Neural crest cell (in vitro differentiated cells): ENCODE measurements at places on chromosomes 3 and 15. TPM values are rescaled to one million over a fixed set of nuclear protein-coding genes. Genes with fewer than 3 reads are reported as not detected.

The SCN11A gene
- 0.48 and 0.63 TPM in 2 replicates for total RNA-seq

The ZMYND10 gene
- total RNA-seq, result 2.3 and 2.5 TPM in 2 replicates

The SH2D7 gene
- not detected in 2 replicates for total RNA-seq

GRCh38 chr3:59922192-59922591 lies 872.4 kb upstream of the CFAP20DC start:
- H3K27ac ChIP-seq, result no peak overlapping the region
- H3K36me3 ChIP-seq, result no peaks in the 10 kb centered on the region
- H3K4me3 ChIP-seq, result no peak overlapping the region
- no peak for DNase-seq

DNA sequence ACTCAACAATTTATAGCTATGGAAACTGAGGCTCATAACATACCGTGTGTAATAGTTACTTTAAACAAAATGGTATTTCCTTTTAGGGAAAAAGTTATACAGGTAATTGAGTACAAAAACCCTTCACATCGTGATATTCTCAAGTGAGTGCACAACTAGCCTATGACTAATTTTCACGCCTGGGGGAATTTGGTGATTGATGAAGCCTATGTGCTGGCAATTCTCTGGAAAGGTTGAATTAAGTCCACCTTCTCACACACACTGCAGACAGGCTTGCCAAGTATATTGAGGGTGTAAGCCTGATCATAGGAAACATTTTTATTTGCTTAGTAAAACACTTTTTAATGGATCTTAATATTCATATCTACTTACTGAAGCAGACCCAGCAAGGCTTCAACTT lies 41.3 kb upstream of the ROBO2 start:
- no peak for DNase-seq
- H3K4me1 ChIP-seq, result no peaks in the 10 kb centered on the region
- no peaks in the 10 kb centered on the region for H3K36me3 ChIP-seq

DNA sequence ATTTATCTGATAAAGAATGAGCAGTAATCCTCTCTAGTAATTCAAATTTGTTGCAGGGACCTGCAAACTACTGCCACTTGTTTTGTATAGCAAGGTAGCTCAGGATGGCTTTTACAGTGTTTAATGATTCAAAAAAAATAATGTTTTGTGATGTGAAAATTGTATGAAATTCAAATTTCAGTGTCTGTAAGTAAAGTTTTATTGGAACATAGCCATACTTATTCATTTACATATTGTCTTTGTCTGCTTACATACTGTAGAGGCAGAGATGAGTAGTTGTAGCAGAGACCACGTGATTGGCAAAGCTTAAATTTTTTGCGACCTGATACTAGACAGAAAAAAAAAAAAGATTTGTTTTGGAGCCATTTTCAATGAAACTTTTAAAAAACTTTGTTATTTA lies 6.5 kb upstream of the UTS2B start:
- H3K27me3 ChIP-seq, result no peaks in the 10 kb centered on the region
- H3K4me1 ChIP-seq, result peaks cover 28% of the 10 kb centered on the region
- DNase-seq, result no peak
- no peaks in the 10 kb centered on the region for H3K36me3 ChIP-seq
- no peak overlapping the region for H3K4me3 ChIP-seq
- no peak overlapping the region for H3K27ac ChIP-seq

- no peaks in the 10 kb centered on the region for H3K36me3 ChIP-seq
- DNase-seq, result no peak
- H3K27me3 ChIP-seq, result no peaks in the 10 kb centered on the region
Observed at GRCh38 chr3:56778893-56779292, 22.9 kb downstream of the ARHGEF3 start.

GRCh38 chr3:112096176-112096575 lies 10.0 kb downstream of the C3orf52 start:
- peaks cover 21% of the 10 kb centered on the region for H3K36me3 ChIP-seq
- no peak for DNase-seq
- H3K27me3 ChIP-seq, result no peaks in the 10 kb centered on the region
- H3K4me3 ChIP-seq, result no peak overlapping the region
- H3K27ac ChIP-seq, result no peak overlapping the region
